Neural cell (in vitro differentiated cells): ENCODE measurements at places on chromosomes 6 and 20. TPM values are rescaled to one million over a fixed set of nuclear protein-coding genes. Genes with fewer than 3 reads are reported as not detected.

Gene SLC22A1
- 0.71 and 1.4 TPM in 2 replicates for polyA plus RNA-seq

Gene B3GALT4
- 2.5 and 7.0 TPM in 2 replicates for polyA plus RNA-seq

Gene CASS4
- polyA plus RNA-seq: 0.56 TPM in 1 of 2 replicates, not detected in the other

Gene CST2
- polyA plus RNA-seq: not detected in 2 replicates

Gene BPI
- polyA plus RNA-seq: not detected in 2 replicates

Gene SLC22A3
- polyA plus RNA-seq: 0.10 TPM in 1 of 2 replicates, not detected in the other

Gene MCM8
- 4.6 and 5.1 TPM in 2 replicates for polyA plus RNA-seq

Gene OOEP
- not detected in 2 replicates for polyA plus RNA-seq

Gene MUC21
- polyA plus RNA-seq: not detected in 2 replicates

Gene HSF2
- polyA plus RNA-seq: 135 and 153 TPM in 2 replicates
